ENCODE measurements at places on chromosomes 1 and 21.

DNA sequence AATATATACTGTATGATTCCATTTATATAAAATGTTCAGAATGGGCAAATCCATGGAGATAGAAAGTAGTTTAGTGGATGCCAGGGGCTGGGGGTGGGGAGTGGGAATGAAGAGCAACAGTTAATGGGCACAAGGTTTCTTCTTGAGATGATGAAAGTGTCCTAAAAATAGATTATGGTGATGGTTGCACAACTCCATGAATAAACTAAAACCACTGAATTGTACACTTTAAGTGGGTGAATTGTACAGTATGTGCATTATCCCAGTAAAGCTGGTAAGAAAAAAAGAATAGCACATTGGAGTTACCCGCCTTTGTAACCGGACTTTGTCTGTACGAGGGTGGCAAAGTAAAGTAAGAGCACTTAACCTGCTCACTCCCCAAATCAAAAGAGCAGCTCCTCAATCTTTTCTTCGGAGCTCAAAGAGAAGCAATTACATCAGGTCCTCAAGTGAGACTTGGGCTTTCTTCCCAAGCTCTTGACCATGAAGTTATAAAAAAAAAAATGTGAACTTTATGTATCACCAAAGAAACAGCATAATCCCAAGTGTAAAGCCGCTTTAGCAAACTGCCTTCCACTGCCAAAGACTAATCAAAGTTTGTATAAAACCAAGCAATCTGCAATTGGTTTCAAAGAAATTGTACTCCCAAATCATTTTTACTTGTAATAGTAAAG, 32.1 kb downstream of the ALDH9A1 start:
- no peak for DNase-seq

DNA sequence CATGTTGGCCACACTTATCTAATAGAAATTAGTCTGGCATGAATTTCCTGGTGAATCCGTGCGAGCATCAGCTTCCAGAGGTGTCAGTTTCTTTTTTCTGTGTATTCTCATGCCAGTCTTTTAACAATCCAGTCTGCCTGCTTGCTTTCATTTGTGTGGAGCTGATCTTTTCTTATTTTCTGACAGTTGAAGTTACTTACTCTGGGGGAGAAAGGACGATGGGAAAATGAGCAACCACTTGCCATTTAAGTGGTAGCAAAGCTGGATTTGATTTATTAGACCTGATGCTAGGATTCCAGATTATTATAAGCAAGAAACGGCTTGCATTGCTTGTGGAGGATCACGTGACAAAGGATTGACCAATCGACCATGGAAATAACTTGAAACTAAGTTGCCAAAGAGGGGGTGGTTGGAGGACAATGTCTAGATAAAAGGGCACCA, 24.3 kb upstream of the APP start:
- no peak for DNase-seq

DNA sequence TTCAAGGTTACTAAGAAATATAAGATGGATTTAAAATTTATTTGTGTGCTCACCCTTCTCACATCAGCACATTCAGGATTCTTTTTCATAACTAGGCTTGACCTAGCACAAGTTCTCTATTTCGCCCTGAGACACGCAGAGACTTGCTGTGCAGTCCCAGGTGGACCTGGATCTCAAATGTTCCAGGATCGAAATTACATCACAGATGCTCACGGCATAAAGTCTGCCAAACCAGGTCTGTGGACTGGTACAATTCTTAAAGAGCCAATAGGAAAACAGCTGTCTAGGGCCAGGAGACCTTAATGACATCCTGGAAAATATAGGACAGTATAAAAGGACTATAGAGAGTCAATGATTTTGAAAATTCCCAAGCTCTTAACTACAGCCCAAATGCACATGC, 2.2 kb downstream of the PGBD5 start:
- no peak for DNase-seq

DNA sequence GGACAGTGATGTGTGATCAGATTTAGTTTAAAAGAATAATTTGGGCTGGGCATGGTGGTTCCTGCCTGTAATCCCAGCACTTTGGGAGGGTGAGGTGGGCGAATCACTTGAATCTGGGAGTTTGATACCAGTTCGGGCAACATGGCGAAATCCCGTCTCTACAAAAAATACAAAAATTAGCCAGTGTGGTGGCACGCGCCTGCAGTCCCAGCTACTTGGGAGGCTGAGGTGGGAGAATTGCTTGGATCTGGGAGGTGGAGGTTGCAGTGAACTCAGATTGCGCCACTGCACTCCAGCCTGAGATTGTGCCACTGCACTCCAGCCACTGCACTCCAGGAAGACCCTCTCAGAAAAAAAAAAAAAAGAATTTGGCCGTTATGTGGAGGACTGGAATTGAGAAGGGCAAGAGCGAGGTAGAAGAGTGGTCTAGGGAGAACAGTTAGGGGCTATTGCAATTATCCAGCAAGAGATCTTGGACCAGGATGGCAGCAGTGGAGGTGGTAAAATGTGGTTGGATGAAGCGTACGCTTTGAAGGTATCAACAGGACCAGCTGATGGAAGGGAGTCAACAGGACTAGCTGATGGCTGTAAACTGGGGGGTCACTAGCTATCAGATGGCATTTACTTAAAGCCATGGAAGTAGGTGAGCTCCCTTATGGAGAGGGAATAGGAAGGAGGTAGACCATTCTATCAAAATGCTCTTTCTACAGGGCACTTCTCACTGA, 9.6 kb downstream of the BTBD19 start:
- no peak for DNase-seq

GRCh38 chr1:64466033-64466432, 3.9 kb upstream of the CACHD1 start:
- no peak for DNase-seq

DNA sequence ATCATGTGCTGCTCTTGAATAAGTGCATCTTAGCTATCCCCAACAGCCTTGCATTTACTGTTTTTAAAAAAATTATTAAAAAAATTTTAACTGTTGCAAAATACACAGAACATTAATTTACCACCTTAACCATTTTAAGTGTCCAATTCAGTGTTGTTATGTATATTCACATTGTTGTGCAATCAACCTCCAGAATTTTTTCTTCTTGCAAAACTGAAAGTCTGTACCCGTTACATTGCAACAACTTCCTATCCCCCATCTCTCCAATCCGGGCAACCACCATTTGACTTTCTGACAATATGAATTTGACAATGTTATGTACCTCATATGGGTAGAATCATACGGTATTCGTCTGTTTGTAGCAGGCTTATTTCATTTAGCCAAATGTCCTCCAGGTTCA, 83.1 kb downstream of the FMN2 start:
- DNase-seq: no peak

- no peak for DNase-seq
Measured at GRCh38 chr1:176954242-176954641, 210.3 kb downstream of the ASTN1 start.

All from NCI-H1417 treated with DMSO at 0.1 percent for 48 hours (cell line).